ENCODE measurements at places on chromosomes 6 and 20. TPM values are rescaled to one million over a fixed set of nuclear protein-coding genes. Genes with fewer than 3 reads are reported as not detected.

CYB5R4 gene
- total RNA-seq: 19.1 TPM

BPIFB4 gene
- total RNA-seq: not detected

ENPP5 gene
- total RNA-seq: not detected

MEP1A gene
- total RNA-seq: not detected

TGM3 gene
- not detected for total RNA-seq

GNMT gene
- 2.6 TPM for total RNA-seq

TBC1D32 gene
- total RNA-seq: 15.8 TPM

GTSF1L gene
- not detected for total RNA-seq

PTCHD4 gene
- not detected for total RNA-seq

TNF gene
- total RNA-seq: 5.4 TPM

SLCO4A1 gene
- total RNA-seq: 1.8 TPM

BCAS4 gene
- 53.0 TPM for total RNA-seq

SEL1L2 gene
- total RNA-seq: not detected

HLA-DPA1 gene
- total RNA-seq: 115 TPM

GRCh38 chr6:155461556-155461955 is 5.9 kb upstream of the NOX3 start:
- DNase-seq: no peak

- DNase-seq: no peak
These were observed 35.2 kb downstream of the RAB22A start for GRCh38 chr20:58344741-58345140.

GRCh38 chr6:118722829-118723813 is 71.7 kb upstream of the CEP85L start:
- no peak for DNase-seq

- no peak for DNase-seq
These were observed 31.0 kb upstream of the KCNB1 start for GRCh38 chr20:49513517-49513916.

DNA sequence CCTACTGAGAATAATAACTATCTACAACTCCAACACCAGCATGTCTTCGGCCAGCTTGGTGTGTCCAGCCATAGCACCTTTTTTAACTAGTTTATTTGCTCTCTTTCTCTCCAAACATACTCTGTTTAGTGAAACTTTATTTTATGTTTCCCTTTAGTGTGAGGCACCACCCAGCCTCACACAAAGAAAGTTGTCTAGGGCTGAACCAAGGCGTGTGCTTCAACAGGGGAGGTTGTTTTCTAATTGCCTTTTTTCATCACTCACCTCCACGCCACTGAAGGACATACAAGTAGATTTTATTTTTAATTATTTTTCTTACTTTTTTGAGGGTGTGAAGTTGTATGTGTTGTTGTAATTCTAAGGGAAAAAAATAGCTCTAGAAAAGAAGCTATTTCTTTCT is 125.6 kb upstream of the MARCKS start:
- DNase-seq: no peak

DNA sequence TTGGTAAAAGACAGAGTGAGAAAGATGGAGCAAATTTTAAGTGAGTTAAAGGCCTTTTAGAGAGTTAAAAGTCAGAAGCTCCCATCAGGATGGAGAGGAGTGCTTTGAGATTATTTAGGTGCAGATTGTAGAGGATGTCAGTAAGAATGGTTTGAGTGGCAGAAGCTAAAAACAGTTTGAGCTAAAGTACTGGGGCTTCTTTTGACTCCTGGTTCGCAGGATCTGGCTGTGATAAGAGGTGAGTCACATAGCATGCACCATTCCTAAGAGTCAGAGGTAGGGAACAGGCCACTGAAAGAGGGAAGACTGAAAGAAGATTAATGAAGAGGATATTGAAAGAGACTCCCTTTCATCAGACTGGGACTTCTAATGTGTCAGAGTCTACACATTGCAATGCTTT is 1047.9 kb upstream of the MAP3K7 start:
- DNase-seq: no peak

- no peak for DNase-seq
These were observed 1004.9 kb upstream of the ADGRB3 start for GRCh38 chr6:67630146-67630545.

DNA sequence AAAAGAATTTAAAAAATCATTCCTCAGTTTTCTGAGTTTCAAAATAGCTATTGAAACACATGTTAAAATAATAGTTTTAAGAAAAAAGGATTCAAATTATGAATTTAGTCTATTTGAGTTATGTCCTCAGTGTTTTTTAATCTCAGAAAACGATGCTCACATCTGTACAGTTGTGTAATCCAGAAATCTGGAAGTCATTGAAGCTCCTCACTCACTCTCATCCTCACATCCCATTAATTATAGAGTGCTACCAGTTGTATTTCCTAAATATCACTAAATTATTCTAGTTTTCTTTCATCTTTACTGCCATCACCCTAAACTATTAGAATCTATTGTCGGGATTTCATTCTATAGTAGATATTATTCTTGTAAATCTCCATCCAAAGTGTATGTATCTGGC is 234.7 kb upstream of the RIMS1 start:
- DNase-seq: no peak

DNA sequence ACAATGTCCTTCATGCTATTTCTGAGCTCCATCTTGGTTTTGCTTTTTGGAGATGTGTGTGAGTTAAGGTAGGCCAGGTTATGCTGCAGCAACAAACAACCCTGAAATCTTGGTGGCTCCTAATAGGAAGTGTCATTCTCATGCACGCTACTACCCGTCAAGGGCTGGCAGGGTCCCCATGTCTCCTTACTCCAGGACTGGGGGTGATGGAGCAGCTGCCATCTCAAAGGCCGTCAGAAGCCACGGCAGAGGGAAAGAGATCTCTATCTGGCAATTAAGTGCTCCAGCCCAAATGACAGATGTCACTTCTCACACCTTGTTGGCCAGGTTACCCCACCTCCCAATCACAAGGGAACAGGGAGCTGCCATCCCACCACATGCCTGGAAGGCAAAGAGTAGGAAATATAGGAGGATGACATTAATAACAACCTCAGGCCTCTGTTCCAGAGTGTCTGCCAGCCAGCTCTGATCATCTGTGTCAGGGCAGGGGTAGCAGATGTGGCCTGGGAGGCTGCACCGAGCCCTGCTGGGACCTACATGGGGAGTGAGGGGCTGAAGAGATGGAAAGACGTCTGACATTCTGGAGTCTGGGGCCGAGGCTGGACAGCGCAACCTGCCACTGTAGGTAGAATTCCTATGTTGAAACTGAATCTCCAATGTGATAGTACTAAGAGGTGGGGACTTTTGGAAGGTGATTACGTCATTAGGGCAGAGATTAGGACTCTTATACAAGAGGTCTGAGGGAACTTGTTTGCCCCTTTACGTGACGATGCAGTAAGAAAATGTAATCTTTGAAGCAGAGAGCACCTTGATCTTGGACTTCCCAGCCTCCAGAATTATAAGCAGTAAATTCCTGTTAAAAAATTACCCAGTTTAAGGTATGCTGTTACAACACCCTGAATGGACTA is 4.8 kb upstream of the SDCBP2 start:
- DNase-seq: no peak

- no peak for DNase-seq
These were observed 226.2 kb upstream of the MARCKS start for GRCh38 chr6:113630738-113631535.

GRCh38 chr20:16501301-16501700 is 71.9 kb downstream of the KIF16B start:
- no peak for DNase-seq

DNA sequence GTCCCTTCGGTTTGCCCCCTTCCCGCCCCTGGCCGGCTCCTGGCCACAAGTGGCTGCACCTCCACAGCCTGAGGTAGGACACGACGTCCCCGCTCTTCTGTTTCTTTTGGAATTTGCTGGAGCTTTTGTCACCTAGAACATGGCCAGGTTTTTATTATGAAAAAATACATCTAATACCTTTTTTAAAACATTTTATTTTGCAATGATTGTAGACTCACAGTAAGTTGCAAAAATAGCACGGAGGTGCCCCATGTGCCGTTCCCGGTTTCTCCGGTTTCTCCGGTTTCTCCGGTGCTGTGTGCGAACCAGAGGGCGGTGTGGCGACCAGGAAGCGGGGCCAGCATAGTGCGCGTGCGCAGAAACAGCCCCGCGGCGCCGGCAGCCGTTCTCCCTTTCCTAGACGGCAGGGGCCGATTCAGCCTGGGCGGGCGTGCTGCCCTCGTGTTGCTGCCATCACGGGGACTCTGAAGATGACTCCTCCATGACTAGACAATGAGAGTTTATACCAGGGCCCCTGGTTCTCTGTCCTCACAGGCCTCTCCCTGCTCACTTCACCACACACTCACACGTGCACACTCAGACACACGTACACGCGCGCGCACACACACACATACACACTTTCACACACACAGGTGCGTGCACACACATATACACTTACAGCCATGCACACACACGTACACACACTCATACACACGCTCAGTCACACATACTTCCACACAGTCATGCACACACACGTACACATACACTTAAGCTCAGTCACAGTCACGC is 102.1 kb downstream of the TMEM242 start:
- DNase-seq: peak; percentile 82

- no peak for DNase-seq
These were observed 96.3 kb downstream of the GJA1 start for GRCh38 chr6:121531658-121532169.

GRCh38 chr6:96649926-96650325 is 87.0 kb downstream of the FHL5 start:
- DNase-seq: no peak

GRCh38 chr6:47253136-47253535 is 56.6 kb downstream of the TNFRSF21 start:
- DNase-seq: no peak

DNA sequence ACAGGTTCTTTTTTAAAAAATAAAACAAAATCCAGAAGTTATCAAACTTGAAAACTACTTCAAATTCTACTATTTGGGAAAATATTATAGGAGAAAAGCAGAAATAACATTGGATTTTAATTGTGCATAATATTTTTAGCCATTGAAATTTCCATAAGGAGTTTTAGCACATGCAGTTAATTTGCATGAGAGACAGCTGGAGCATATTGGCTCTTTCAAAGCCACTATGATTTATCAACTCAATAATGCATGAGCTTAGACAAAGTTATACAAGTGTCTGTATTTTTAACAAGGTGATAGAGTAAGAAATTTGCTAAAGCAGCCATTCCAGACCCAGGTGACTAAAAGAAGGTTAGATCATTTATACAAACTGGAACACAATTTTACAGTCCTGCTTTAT is 189.0 kb upstream of the TFAP2D start:
- no peak for DNase-seq

- DNase-seq: no peak
These were observed 7.1 kb downstream of the VEGFA start for GRCh38 chr6:43776799-43777776.

DNA sequence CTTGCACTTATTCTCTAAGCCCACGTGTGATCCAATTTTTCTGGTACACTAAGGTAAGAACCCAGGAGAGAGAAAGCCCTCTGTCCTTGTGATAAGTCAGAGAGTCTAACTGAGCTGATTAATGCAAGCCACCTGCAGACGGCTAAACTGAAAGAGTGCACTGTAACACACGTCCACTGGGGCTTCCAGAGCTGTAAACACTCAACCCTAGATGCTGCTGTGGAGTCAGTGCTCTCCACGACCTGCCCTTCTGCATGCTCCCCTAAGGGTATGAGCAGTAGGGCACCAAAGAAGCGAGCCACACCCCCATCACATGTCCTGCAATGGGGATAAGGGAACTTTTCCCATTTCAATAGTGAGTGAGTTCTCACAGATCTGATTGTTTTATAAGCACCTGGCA is 55.7 kb downstream of the TXLNB start:
- DNase-seq: no peak

DNA sequence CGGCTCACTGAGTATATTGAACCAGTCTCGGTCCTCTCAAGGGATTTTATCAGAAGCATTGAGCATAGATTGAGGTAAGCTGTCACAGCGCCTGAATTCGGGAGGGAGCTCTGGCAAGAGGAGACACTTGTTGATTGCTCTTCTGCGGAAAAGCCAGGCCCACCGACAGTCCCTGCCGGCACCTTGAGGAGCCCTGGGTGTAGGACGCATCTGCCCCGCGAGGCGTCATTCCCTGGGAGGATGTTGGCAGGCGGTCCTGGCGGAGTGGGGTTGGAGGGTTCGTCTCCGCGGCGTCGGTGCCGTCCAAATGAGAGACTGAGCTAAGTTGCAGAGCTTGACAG is 843 bp downstream of the FBXO9 start:
- peak; percentile 48 for DNase-seq

- no peak for DNase-seq
These were observed 36.2 kb downstream of the SNX5 start for GRCh38 chr20:17932396-17932795.

DNA sequence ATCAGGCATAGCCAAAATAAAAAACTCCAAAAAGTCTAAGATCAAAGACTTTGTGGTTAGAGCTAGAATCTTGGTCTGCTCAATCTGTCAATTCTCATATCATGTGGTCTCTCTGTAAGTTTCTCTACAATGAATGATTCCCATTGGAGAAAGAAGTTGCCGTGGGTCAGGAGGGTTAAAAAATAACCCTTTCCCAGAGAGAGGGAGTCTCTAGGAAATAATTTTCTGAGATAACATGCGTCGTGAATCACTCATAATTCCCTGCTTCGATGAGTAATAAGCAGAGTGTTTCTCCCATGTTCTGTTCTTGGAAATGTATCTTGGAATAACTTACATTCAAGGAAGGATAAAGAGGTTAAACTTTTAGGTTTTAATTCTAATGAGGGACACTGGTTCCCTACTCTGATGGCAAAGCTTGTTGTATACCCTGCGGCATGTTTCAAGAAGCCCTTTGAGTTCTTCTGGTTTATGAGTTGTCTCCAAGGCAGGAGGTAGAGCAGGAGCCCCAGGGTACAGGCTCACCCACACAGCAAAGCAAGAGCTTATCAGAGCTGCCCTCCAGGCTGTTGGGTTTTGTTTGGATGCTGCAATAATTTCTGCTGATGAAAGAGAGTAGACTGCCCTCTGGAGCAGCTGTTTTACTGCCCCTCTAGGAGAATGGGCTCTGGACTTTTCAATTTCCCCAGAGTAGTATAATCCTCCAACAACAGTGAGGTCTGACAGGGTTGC is 599.1 kb downstream of the QKI start:
- DNase-seq: no peak

DNA sequence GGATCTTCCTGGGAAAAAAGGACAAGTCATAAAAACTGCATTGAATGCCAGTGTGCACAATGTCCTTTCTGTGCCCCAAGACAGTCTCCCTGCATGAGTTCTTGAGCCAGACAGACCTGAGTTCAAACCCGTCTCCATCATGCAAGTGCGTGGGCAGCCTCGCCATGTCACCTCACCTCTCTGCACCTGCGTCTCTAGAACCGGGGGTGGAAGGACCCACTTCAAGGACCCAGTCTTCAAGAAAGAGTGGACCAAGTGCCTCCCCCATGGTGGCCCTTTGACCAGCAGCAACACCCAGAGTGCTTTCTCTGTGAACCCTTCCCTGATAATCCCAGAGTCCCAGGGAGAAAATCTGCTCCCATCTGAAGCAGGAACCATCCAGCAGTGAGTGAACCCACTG is 23.5 kb upstream of the ANGPT4 start:
- no peak for DNase-seq

DNA sequence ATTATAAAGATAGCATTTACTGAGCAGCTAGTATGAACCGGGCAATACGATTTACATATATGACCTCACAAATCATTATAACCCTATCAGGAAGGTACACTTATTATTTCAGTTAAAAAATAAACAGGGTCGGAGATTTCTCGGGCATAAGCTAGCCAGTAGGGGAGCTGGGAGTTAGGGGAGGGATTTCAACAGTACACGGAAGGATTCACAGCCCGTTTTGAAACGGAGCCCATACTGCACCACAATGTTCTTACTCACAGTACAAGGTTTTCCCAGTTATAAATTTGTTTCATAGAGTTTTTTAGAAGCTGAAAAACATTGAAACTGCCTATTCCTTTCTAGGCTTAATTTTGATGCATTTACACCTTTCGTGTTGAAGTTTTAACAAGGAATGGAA is 607.1 kb downstream of the HDGFL1 start:
- no peak for DNase-seq

Data from naive thymus-derived CD4-positive, alpha-beta T cell (primary cell).